ENCODE measurements at places on chromosomes 2 and 18. TPM values are rescaled to one million over a fixed set of nuclear protein-coding genes. Genes with fewer than 3 reads are reported as not detected.

XDH gene
- 0.81 TPM for total RNA-seq

TCF23 gene
- not detected for total RNA-seq

- DNase-seq = no peak
Observed at GRCh38 chr18:48975120-48975816, 24.5 kb upstream of the SMAD7 start.

DNA sequence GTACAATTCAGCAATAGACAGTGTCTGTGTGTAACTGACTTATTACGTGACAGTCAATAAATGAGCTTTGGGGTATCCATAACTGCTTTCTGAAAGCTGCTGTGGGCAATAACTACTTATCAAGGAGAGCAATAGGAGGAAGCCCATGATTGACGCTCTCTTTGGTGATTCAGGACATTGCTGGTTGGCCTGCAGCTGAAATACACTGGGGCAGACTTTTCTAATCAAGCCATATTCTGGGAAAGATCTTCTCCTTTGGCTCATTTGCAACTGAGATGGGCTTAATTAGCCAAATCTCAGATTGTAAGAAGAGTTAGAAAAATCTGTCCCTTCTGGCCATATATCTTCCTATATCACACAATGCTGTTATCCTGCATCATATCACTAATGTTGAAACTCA lies 24.0 kb upstream of the CCBE1 start:
- no peak for DNase-seq

- DNase-seq = peak; percentile 68
Observed at GRCh38 chr2:28643911-28644334, 107.7 kb upstream of the PPP1CB start.

- DNase-seq = no peak
Observed at GRCh38 chr18:75290737-75291358, 80.3 kb downstream of the TSHZ1 start.

DNA sequence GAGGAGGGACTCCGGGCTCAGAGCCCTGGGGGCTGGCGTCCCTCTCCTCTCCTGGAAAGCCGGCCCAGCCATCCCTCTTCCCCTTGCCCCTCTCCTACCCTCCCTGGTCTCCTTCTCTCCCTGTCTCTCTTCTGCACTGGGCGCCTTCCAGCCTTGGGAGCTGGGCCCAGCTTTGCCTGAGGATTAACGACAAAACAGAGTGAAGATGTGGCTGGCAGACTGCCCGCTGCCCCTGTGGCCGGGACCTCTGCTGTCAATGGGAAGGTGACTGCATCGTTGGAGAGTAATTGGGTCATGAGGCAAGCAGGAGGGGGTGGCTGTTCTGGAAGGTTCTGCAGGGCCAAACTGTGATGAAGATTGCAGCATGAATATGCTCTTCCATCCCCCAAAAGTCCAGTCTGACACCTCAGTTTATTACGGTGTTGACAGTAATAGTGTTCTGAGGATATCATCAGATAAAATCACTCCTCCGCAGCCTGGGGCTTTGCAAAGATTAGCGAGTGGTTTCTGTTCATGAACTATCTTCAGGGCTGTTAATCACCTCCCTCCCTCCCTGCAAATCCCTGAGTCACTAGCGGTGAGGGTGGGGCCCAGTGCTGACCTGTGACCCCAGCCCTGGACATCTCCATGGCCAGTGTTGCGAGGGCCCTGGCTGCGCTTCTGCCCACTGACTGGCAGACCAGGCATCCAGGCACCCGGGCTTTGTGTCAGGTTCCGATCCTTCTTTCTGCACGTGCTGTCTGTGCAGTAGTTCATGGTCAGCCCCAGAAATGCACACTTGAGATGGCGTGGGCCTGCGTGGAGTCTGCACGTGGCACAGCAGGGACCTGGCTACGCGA lies 23.0 kb downstream of the RTP5 start:
- no peak for DNase-seq
